ENCODE measurements at places on chromosomes 2 and 18.

DNA sequence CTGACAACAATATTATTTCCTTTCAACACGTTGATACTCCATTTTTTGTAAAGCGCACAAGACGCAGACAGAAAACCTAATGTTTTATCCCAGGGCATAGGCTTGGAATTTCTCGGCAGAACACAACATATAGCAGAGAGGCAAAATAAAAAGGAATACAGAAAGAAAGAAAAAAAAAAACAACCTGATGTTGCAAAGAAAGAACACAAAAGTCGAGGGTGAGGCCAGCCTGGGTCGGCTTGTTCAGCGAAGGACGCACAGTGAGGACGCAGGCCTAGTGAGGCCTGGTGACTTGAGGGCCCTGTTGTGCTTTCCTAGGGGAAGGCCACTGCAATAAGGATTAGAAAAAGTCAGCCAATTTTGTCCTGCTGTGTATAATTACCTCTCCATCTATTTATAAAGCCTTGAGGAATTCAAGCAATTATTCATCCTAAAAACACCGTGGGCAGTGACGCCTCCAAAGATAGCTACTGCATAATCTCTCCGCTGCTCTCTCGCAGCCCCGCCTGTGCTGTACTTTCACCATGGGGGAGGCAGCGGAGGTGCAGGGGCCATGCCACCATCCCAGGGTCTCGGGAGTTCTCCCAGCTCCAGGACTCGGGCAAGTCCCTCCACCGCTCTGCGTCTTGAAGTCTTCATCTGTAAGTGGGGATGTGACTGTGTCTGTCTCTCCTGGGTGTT is 61.9 kb upstream of the SH3RF3 start:
- DNase-seq = no peak

DNA sequence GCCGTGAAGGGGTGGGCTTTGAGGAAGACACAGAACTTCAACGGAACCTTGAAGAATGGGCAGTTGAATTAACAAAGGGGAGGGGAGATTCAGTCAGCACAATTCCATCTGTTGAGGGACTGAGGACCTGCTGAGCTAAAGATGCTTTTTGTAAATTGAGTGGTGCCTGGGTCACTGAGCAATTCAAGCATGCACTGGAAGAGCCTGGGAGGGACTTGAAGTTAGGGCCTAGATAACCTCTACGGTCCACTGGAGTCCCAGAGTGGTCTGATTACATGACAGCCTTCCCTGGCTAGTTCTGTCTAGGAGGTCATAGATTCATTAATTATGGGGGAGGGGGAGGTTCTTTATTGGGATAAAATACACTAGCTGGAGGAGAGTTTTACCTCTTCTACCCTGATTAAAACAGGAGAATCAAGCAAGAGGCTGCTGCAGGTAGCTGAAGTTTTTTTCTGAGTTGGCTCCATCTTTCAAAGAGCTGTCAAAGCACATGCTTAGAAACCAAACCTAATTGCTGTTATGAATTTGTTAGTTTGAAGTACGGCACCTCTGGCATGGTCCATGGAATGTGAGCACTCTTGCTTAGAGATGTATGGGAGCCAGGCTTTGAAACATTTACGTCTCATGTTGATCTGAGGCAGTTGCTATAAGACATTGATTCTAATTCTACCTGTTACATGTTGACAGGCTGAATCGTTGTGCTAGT is 290.2 kb downstream of the PRKCE start:
- DNase-seq = no peak

DNA sequence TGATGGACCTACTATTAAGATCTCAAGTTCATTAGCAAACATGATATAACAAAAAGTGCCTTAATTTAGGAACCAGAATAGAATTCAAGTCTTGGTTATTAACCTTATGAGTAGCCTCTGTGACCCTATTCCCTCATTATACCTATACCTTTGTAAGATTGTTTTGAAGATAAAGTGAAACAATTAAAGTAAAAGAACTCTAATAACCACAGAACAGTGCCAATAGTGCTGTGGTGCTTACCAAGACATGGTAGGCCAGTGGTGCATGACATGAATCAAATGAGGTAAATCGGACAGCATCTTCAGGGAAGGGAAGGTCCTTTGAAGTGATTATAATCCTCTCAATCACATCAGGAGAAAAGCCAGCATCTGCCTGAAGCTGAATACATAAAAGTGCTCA is 36.4 kb downstream of the METTL4 start:
- no peak for DNase-seq

GRCh38 chr2:223647258-223647952 is 45.2 kb upstream of the SCG2 start:
- no peak for DNase-seq

GRCh38 chr2:204840504-204840903 is 295.2 kb downstream of the PARD3B start:
- no peak for DNase-seq

DNA sequence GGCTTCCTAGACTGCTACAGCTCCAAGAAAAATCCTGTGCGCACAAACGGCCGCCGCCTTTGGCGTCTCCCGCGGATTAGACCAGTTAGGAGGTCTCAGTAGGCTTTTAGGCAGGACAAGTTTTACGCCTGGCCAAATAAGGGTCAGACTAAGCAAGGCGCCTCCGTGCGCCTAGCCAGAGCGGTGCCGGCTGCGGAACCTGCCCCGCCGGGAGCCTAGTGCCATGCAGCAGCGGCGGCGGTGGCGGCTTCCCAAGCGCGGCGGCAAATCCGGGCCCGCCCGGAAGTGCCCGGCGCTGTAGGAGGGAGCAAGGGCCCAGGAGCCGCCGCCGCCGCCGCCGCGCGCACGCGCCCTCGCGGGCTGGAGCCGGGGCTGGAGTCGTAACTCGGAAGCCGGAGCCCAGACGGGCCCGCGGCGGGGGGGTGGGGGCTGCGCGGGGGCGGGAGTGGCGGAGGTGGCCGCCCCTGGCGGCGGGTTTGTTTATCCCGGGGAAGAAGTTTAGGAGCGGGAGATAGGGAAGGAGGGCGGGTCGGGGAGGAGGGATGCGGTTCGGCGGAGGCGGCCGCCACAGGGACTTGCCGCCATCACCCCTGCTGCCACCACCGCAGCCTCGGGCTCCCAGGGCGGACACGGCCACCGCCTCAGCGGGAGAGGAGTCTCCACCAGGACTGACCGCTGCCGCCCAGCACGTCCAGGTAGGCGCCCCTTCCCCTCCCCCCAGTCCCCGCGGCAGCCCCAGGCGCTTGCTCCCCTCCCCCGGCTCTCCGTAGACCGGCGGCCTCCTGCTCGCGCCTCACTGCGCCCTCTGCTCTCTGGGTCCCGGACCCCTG is at the start of gene SPOPL:
TSS of gene SPOPL (plus strand) at position 346 of the 830 bp plus-strand sequence. CDS start 48,447 bp downstream, outside the sequence.
- peak; percentile 88 for DNase-seq

- no peak for DNase-seq
Measured at GRCh38 chr2:98180456-98180855, 93.5 kb downstream of the VWA3B start.

- DNase-seq = no peak
Measured at GRCh38 chr2:118127250-118127649, 39.0 kb downstream of the INSIG2 start.

DNA sequence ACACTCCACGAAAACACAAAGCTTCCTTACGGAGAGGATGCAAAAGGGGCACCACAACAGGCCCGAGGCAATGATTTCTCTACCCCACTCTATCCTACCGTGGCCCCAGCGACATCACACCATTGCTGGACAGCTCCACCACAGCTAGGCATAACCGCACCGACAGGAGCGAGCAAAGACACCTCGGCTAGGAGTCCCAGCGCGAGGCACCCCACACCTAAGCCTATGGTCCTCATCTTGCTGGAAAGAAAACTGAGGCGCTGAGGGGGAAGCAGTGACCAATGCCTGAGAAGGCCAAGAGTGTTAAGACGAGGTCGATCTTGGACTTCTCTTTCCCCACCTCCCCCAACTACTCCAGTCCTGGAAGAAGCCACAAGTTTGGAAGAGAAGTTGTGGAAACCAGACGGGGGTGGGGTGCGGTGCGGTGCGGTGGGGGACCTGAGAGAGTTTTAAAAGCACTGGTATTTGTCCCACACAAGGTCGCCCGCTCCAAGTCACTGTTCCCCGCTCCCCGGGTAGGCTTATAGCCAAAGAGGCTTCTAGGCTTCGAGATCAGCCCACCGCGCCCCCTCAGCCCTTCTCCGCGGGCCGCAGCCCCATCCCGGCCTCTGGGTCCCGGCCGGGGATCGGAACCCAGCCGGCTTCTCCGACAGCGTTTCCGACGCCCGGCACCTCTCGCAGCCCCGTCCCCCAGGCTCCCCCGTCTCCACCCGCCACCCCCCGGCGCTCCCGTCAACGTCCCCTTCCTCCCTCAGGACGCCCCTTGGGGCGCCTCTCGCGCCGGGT is 766 bp downstream of the PDE6D start:
- no peak for DNase-seq

GRCh38 chr2:215189393-215189792 is 51.0 kb upstream of the ABCA12 start:
- DNase-seq = no peak

GRCh38 chr2:23029111-23029510 is 355.9 kb upstream of the KLHL29 start:
- no peak for DNase-seq

DNA sequence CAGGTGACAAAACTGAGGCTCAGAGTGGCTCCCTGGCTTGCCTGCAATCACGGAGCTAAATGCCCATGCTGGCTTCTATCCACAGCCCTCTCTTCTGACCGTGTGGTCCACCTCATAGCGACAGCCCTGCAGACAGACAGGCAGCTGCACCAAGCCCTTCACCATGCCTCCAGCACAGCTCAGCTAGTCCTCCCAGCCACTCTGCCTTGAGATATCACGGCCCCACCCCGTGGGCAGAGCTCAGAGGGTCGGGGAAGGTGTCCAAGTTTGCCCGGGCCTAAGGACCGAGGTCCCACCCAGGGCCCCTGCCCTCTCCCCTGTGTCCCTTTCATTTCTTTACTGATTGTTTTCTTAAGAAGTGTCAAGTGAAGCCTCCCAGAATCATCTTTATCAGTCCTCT is 128.2 kb upstream of the GLI2 start:
- no peak for DNase-seq

GRCh38 chr2:185807351-185807750 is 68.7 kb downstream of the FSIP2 start:
- no peak for DNase-seq

DNA sequence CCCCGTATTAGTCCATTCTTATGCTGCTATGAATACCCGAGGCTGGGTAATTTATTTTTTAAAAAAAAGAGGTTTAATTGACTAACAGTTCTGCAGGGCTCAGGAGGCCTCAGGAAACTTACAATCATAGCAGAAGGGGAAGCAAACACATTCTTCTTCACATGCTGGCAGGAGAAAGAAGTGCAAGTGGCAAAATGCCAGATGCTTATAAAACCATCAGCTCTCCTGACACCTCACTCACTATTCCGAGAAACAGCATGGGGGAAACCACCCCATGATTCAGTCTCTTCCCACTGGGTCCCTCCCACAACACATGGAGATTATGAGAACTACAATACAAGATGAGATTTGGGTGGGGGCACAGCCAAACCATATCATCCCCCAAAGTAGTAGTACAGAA is 2148.5 kb upstream of the PIK3C3 start:
- DNase-seq = no peak

DNA sequence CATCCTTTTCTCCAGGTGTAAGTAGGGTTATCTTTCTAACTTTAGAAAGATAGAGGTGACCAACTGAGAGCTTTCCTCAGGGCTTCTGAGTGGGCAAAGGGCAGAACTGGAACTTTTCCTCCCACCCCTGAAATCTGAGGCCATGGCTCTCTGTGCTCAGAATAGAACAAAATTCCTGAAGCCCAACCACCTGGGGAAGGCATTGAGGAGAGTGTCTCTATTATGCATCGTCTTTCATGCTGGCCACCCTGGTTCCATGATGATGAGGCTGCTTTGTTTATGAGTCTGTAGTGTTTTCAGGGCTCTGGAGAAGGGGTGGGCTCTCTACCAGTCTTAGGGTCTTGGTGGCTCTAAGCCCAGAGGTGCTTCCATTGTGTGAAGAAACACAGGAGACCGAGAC is 30.7 kb upstream of the IL1R1 start:
- DNase-seq = no peak

GRCh38 chr18:5464251-5464650 is 79.5 kb downstream of the EPB41L3 start:
- no peak for DNase-seq

- DNase-seq = no peak
Measured at GRCh38 chr2:203619267-203619878, 84.3 kb upstream of the RAPH1 start.
